ENCODE measurements at places on chromosomes 16 and 17.

GRCh38 chr16:52113533-52114183 is 433.3 kb downstream of the TOX3 start:
- DNase-seq: no peak

DNA sequence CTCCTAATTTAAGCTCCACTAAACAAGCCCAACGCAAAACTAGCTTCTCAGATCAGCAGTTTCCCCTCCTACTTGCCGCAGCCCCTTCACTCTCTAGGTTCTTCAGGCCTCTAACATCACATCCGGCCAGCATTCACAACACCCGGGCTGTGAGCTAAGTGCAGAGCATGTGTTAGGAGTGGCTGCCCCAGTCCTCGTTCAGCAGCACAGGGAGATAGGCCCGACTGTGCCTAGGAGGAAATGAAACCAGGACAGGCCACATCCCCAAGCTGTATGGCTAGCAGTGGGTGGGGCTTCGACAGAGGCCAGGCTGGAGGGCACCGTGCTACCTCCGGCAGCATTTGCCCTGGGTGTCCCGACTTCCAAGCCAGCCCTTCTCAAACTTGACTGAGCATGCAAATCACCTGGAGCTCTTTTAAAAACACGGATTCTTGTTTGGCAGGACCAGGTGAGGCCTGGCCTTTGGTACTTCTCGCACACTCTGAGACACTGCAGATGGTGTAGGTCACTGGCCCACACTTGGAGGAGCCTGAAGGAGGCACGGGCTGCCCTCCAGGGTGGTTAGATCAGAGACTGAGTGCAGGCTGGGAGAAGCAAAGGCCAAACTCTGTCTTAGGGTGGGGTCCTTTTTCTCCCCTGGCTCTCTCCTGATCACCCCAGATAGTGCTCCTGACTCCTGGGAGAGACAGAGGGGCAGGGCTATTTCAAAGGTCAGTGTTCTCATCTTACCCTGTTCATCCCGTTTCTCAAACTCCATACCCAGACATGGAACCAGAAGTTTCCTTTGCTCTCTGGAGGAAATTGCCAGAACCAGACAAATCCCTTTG is 202.0 kb downstream of the C16orf78 start:
- no peak for DNase-seq

GRCh38 chr16:8625491-8626087 is 4.1 kb downstream of the METTL22 start:
- DNase-seq: no peak

- DNase-seq: no peak
These were observed 62.7 kb downstream of the TEX2 start for GRCh38 chr17:64200080-64201032.

DNA sequence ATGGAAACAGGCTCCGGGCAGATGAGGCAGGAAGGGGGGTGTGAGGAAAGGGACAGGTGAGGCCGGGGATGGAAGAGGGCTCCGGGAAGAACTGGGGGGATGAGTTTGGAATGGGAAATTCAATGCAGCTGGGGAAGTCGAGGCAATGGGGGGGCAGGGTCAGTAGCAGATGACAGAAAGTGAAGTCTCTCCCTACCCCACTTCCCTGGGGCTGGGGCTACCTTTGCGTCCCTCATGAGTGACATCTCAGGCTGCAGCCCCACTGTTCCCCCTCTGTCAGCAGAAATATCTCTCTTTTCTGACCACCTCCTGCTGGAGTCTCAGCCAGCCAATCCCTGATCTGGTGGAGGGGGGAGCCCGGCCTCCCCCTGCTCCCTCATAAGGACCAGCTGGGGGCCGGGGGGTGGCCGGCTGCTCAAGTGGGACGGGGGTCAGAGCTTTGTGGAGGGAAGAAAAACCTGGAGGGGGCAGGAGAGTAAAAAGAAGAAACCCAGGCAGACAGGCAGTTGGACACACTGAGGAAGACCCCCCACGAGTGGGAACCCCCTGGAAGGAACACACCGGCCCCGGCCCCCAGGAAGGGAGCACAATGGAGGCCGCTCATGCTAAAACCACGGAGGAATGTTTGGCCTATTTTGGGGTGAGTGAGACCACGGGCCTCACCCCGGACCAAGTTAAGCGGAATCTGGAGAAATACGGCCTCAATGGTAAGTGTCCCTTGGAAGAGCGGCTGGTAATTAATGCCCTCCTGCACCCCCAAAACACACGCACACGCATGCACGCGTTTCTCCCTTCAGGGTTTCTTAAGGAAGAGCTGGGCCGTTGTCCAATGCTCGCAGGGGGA is at the start of gene ATP2A1:
ATP2A1 (plus strand) TSS at position 406 of the 844 bp plus-strand sequence; CDS start at position 590, 184 bp downstream.
- DNase-seq: no peak

- DNase-seq: no peak
These were observed 135.6 kb downstream of the BANP start for GRCh38 chr16:88086571-88087516.

DNA sequence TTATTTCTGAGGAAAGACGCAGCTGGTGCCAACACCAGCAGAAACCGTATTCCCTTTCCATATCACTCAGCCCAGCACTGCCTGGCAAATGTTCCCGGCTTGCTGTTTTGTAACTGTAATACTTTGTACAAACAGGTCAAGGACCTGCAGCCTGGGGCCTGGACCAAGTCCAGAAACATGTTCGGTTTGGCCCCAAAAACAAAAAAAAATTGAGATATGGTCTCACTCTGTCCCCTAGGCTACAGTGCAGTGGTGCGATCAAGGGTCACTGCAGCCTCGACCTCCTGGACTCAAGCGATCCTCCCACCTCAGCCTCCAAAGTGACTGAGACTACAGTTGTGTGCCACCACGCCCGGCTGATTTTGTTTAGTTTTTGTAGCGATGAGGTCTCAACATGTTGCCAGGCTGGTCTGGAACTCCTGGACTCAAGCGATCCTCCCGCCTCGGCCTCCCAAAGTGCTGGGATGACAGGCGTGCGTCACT is 1.2 kb downstream of the HAGH start:
- DNase-seq: no peak

- peak; percentile 47 for DNase-seq
These were observed 19.7 kb downstream of the FOXL1 start for GRCh38 chr16:86597880-86598606.
